ENCODE measurements at places on chromosomes 1 and 21. TPM values are rescaled to one million over a fixed set of nuclear protein-coding genes. Genes with fewer than 3 reads are reported as not detected.

The CDC42SE1 gene
- total RNA-seq: 466 TPM

The NAXE gene
- 47.7 TPM for total RNA-seq

The CRP gene
- not detected for total RNA-seq

DNA sequence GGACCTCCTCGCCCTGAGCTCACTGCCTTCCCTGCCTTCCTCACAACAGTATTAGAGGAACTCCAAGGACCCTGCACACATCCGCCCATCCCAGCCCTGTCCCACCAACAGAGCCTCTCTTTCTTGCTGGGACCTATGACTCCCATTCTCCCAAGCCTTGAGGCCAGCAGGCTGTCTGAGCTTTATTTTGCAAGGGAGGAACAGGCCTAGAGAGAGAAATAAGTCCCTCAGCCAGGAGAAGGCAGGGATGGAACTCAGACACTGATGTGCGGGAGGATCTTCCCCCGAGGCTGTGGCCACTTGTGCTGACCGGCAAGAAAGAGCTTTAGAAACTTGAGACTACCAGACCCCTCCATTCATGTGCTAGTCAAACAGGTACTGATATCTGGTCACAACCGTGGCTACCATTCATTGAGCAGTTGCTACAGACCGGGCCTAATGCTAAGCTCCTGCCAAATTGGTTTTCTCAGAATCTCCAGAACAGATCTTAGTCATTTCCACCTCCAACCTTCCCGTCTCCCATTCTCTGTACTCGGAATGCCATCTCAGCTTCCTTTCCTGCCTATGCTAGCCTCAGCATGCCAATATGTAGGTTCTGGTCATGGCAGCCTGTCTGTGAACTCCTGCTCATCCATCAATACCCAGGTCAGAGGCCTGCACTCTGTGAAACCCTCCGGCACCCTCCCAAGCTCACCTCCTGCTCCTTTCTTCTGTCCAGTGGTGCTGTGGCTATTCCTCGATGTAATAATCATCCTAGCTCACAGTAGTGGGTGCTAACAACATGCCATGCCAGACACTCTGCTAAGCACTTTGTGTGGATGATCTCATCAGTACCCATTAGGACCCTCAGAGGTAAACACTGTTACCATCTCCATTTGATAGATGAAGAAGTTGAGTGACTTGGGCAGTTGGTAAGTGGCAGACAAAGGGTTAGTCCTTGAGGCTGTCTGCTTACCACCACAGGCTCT lies 3.8 kb downstream of the TMEM54 start:
- no peak for DNase-seq

DNA sequence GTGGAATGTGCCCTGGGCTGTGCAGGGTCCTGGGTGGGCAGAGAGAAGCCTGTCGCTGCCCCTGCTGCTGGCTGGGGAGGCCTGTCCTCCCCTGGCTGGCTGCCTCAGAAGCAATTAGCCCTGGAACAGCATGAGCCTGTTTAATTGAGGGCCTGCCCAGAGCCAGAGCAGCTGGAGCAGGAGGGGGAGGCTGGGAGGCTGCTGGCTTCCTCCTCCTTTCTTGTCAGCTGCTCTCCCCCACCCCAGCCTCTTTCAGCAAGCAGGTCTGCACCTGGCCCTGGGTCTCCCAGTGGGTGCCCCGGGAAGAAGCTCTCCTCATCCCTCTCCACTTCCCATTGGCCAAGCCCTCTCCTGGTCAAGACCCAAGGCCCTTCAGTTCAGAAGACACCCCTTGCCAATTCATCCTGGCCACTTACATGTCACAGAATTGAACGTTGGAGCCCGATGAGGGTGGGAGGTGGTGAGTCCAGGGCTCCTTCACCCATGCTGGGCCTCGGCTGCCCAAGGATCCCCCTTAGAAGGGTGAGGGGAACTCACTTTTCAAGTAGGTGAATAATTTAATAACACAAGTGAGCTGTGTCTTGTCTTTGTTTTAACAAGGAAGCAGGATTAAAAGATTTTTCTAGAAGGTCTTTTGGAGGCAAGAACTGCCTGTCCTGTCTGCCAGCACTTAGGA lies 13.2 kb downstream of the AMPD2 start:
- DNase-seq: no peak

- no peak for DNase-seq
These were observed 65.4 kb upstream of the SSBP3 start for GRCh38 chr1:54471588-54471987.

DNA sequence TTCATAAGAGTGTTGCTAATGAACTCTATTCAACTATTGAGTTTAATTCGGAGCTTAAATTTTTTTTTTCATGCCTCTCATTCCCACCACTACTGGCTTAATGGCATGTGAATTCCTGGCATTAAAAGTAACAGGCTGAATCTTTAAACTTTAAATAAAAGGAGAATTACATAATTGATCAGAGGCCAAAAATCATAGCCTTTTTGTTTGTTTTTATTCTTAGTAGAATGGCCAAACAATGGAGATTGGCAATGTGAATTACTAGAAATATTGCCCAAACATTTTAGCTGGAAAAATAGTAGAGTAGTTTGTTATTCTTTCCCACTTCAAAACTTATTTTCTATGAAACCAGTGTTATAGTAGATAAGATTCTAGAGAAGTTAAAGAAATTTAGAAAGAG lies 25.1 kb upstream of the PDC start:
- DNase-seq: no peak
